ENCODE measurements at places on chromosomes 11 and 22.

- peak; percentile 36 for DNase-seq
Measured at GRCh38 chr11:133945087-133945974, 11.4 kb downstream of the IGSF9B start.

DNA sequence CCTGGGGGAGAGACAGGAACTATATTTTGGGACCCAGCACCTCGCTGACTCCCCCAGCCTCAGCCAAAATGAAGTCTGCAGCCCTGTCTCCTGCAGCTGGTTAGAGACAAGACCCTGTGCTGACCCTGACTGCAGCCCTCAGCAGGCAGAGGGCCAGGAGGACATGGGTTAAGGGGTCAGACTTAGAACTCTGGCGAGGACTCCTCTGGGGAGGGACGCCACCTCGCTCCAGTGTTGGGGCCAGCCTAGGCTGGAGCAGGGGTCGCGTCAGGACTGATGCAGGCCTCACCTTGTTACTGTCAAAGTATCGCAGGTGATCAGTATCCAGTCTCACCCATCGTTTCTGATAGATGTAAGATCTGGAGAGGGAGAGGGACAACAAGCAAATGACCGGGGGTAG is 36.9 kb upstream of the PDE2A start:
- DNase-seq: no peak

- peak; percentile 81 for DNase-seq
Measured at GRCh38 chr22:36383110-36383581, 4.6 kb downstream of the MYH9 start.

DNA sequence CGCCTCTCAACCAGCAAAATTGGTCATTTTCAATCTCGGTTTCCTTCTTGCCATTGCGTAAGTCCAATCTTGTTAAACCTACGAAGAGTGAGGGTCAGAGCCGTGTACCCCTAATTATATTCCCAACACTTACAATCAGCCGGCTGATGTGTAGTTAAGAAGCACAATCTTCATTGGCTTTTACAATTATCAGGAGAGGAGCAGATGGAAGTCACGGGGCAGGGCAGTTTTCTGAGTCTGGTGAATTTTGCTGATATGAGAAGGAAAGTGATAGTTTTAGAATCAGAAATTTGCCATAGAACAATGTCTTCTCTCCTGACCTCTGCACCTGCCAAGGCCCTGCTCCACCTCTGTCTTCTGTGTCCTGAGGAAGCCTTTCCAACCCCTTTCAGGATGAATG is 35.0 kb upstream of the ATXN10 start:
- no peak for DNase-seq

- DNase-seq: no peak
Measured at GRCh38 chr11:116189408-116190170, 583.2 kb downstream of the BUD13 start.

- DNase-seq: no peak
Measured at GRCh38 chr11:88315981-88316441, 21.5 kb downstream of the CTSC start.

DNA sequence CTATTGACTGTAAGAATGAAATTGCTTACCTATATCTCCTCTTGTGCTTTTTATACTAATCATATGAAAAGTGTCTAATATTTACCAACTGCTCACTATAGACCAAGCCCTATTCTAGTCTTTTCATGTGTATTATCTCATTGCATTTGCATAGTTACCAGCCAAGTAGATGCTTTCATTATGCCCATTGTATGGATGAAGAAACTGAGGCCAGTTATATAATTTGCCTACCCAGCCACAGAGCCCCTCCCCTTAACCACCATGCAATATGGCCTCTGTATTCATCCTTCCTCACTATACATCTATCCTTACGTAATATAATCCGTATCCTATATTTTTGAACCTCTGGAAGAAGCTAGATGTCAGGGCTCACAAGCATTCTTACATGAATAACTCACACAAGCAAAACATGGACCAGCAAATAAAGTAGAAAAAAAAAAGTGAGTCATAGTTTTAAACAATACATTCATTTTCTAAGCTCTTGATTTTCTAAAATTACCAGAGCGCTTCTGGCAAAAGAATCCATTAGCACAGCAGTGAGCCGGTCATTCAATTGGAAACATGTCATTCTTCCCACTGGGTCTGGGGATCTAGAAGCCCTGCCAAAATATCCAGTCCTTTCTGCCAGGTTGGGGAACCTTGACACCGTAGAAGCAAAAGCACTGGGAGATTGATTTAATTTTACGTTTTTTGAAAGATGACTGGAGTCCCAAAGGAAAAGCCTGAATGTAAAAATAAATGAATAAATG is 80.0 kb downstream of the C11orf91 start:
- DNase-seq: peak; percentile 49

DNA sequence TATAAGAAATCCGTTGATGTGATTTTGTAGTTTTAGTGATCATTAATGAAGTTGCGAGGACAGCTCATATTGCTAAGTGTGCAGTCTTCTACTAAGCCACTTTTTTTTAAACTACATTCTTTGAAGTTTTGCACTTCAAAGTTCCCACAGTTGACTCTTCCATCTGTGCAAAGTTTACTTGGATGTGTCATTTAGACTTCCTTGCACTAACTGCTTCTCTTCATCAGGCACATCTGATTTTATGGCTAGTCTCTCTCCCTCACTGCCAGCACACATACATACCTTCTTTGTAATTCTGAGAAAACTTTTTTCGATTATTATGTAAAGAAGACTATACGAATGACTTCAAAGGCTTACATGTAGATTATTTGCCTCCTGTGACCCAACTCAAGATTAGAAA is 250.0 kb downstream of the DYNC2H1 start:
- DNase-seq: peak; percentile 25

Measured in AG10803 (cell line).